ENCODE measurements at places on chromosomes 16 and 17.

DNA sequence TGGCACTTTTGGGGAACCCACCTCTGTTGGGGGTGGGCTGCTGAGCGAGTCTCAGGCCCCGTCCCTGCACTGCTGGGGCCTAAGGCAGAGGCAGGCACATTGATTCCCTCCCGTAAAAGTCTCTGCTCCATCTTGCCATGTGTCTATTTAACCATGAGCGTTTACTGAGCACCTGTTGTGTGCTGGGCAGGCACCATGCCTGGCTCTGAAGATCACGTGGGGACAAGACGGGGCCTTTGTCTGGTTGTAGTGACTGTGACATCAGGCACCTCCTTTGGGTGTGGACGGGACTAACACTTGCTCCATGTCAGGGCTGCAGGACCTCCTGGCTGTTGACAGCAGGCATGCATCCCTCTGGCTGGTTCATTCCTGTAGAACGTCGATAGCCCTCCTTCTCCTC, 204.7 kb upstream of the CIBAR2 start:
- DNase-seq: no peak

DNA sequence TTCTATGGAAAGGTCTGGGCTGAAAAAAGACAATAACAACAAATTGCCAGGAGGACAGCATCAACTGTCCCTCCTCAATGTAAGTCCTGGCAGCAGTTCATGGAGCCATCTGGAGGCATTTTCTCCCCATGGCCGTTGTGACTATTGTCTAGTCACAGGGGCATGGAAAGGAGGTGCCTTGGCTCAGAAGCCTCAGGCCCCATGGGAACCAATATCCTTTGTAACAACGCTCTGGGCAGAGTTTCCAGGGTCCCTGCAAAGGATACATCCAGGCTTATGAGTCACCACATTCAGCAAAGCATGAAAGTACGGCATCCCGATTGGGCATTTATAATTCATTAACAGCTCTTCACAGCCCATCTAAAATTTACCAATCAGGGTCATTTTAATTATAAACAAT, 85.2 kb downstream of the GLG1 start:
- DNase-seq: no peak

DNA sequence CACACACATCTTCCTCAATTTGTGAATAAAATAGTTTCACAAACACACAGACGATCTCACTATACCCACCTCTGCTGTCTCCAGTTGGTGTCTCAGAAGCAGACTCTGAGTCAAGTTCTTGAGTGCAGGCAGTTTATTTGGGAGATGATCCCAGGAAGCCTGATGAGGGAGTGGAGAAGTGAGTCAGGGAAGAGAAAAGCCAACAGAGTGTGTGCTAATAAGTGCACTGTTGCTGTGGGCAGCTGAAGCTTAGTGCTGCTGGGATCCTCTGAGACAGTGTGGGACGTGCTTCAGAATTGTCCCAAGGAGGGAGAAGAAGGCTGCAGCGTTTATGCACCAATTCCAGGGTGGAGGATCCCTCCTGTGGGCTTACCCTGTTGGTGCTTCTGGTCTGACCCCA, 423.2 kb upstream of the C16orf82 start:
- DNase-seq: no peak

DNA sequence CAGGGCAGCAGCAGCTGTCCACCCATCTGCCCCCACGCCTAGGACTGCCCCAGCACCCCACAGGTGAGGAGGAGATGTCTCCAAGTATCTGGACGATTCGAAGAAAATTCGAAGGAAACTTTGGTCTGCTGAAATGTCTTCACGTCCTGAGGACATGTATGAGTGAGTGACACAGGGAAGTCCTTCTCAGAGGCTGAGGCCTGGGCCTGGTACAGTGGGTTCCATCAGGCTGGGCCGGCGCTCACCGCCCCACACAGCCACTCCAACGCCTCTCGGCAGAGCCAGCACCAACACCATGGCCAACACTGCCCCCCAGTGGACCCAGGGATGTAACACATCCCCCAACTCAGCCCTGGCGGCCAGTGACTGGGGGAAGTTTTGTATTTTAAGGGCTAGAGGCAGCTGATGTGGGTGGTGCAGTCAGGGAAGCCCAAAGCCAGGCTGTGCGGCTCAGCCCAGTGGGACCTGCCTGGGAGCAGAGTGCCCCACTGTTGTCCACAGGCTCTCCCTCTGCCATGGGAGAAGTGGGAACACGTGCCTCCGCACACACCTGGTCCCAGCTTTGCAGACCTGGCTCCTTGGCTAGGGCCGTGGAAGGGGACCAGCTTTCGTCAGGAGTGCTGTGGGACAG, 55.8 kb upstream of the FASN start:
- DNase-seq: peak; percentile 84

DNA sequence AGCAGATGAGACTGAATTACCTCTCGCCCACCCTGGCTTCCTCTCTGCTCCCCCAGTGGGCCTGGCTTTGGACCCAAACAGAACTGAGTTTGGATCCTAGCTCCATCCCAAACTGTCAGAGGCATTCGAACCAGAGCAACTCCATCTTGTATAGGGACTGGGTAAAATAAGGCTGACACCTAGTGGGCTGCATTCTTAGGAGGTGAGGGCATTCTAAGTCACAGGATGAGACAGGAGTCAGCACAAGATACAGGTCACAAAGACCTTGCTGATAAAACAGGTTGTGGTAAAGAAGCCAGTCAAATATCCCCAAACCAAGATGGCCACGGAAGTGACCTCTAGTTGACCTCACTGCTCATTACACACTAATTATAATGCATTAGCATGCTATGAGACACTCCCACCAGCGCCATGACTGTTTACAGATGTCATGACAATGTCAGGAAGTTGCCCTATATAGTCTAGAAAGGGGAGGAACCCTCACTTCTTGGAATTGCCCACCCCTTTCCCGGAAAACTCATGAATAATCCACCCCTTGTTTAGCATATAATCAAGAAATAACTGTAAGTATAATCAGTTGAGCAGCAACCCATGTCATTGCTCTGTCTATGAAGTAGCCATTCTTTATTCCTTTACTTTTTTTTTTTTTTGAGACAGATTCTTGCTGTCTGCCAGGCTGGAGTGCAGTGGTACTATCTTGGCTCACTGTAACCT, 44.4 kb downstream of the LYRM1 start:
- DNase-seq: peak; percentile 36

GRCh38 chr16:15874745-15875314, 13.6 kb downstream of the CEP20 start:
- DNase-seq: peak; percentile 38

GRCh38 chr16:75225092-75225491, 6.3 kb downstream of the CTRB1 start:
- no peak for DNase-seq

DNA sequence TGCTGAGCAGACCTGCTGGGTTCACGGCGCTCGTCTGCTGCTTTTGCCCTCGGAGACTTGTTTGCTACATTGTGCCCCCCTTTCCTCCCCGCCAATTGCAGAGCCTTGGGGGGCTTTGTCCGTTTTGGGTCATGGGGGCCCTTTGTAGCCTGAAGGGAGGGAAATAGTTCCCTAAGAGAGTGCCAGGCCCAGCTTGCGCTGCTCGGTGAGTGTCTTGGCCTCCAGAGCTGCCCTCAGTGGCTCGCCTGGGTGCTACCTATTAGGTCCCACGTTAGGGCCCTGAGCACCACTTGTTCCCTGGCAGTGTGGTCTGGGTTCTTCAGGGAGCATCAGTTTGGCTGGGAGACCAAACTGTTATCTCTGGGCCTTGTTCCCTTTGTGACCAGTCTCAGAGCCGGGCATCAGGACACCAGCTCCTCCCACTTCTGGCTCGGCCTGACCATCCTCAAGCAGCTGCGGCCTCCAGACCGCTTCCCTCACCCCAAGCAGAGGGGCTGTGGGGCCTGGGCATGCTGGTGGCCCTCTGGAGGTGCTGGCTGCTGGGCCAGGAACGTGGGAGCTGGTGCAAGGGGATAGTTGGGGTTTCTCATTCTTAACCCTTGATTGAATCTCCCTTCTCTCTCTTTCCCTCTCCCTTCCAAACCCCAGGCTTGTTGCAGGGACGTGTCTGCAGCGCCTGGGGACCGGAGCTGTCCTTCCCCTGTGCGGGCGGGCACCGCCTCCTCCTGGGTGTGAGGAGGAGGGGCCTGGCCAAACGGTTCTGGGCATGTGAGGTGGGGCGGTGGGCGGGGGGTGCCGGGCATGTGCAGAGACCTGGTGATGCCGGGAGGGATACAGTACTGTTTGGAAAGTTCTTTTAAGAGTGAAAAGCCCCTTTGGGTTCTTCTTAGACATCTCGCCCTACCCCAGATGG, 16.0 kb upstream of the ITGB4 start:
- no peak for DNase-seq

DNA sequence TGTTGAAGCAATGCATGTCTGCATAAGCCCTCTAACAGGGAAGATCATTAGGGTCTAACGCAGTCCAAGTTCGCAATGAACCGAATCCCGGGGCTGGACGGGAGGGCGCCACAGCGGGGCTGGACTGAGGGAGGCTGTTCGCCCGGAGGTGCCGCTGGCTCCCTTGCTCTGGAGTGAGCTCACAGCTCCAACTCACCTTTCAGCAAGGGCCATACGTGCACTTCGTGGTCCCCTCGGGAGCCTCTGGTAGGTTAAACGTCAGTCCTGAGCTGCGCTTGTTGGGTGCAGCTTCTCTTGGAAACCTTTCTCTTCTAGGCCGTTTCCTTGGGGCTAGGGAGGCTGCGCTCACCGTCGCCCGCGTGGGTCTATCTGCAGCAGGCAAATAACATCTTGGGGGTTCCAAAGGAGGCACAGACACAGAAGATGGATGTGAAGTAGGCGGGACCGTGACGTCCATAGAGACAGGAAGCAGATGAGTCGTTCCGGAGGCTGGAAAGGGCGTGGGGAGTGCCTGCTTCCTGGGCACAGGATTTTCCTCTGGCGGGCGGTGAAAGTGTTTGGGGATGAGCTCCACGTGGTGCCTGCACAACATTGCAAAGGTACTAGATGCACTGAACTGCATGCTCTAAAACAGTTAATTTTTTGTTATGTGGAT, 21.9 kb downstream of the ATP2C2 start:
- no peak for DNase-seq

DNA sequence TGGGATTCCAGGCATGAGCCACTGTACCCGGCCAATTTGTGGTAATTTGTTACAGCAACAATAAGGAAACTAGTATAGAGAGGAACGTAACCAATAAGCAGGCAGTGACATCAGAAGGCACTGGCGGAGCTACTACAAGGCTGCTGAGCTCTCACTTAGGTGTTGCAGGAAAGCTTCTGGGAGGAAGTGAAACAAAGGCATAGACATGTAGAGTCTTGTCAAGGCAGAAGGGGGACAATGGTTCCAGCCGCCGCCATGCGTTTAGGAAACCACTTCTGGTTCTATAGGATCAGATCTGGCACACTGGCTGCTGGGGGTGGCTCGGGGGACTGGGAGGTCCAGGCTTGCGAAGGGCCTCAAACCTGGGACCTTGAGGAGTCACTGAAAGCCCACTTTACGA, 9.4 kb upstream of the CPSF4L start:
- DNase-seq: peak; percentile 35

GRCh38 chr17:53217311-53217710, 605.4 kb upstream of the KIF2B start:
- no peak for DNase-seq

DNA sequence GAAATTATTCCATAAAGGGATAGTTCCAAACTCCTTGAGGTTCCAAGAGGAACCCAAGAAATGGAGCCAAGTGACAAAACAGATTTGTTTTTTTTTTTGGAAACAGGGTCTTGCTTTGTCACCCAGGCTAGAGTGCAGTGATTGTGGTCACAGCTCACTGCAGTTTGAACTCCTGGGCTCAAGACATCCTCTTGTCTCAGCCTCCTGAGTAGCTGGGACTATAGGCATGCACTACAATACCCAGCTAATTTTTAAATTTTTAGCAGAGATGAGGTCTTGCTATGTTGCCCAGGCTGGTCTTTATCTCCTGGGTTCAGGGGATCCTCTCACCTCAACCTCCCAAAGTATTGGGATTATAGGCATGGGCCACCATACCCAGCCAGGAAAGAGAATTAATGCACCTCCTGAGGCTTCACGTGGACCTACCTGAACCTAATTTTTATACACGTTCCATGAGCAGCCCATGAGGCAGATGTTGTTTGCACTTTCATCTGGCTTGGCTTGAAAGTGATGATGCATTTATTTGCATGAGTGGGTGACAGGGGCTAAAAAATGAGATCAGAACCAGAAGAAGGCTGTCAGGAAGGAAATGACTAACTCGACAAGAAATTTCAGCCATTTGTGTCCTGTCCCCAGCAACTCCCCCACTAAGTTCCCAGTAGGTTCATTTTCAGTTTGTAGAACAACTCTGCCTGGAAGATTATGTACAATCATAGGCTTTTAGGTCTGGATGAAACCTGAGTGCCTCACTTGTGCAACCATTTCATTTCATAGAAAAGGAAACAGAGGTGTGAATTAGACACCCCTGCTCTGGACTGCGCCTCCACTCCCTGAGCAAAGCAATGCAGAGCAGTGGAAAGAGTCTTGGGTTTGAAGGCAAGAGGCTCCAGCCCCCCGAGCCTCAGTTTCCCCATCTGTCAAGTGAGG, 10.3 kb upstream of the IRF8 start:
- peak; percentile 87 for DNase-seq

DNA sequence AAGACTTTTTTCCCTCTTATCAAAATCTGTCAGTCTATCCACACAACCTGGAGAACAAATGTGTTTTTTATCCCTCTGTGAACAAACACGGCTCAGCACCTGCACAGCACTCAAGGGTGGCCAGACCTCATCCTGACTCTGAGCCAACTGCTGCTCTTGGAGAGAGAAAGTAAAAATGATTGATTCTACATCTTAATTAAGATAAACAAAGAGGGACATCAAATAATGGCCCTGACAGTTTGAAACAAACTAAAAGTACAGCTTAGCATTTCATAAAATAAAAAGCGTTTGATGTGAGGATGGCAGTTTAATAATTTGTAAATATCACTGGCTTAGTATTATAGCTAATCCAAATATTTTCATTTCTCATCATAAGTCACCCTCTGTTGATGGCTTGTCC, 106.2 kb downstream of the SNX11 start:
- DNase-seq: no peak

- no peak for DNase-seq
Measured at GRCh38 chr16:86964796-86965241, 352.4 kb downstream of the C16orf95 start.

- peak; percentile 51 for DNase-seq
Measured at GRCh38 chr17:9181640-9182039, 160.3 kb downstream of the NTN1 start.

- DNase-seq: no peak
Measured at GRCh38 chr16:86086471-86086870, 187.5 kb downstream of the IRF8 start.

- peak; percentile 89 for DNase-seq
Measured at GRCh38 chr17:82241183-82241925, 12.5 kb downstream of the SLC16A3 start.

- DNase-seq: no peak
Measured at GRCh38 chr17:2591040-2591640, 2.3 kb upstream of the PAFAH1B1 start.

DNA sequence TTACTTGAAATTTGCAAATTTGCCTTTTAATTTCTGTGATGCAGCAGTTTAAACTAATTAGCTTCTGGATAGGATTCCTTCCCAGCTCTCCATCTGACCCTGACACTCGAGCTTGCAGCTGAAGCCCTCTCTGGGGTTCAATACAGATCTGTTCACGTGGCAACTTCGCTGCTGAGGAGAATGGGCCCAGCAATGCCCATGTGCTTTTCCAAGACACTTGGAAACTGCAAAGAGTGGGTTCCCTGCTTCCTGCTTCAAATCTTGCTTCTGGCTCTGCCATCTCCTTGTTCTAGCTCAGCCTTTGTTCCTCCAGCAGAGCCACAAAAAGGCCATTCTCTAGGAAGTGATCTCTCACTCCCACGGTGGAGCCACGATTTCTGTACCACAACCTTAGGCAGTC, 50.0 kb upstream of the IRX6 start:
- DNase-seq: no peak

All from inflammatory macrophage (primary cell).